ENCODE measurements at places on chromosomes 4 and X.
A peak's percentile ranks its signal among the peaks of the same experiment; 100 is the strongest.

DNA sequence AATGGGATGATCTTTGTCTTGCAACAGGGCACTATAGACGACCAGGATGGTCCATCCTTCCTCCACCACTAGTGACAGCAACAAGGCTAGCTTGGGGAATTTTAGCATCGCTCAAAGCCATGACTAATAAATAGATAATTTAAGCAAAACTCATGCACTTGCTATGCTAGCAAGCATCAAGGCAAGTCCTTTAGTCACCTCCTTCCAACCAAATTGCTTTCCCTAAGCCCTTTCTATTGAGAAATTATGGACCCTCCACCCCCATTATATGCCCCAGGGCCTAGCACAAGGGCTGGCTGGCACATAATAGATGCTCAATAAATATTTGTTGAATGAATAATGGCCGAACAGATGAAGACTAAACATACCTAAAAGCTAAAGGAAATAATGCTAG is 28.6 kb downstream of the SLC16A2 start:
- peak; percentile 52 for DNase-seq

- DNase-seq: no peak
These were observed 3.0 kb upstream of the SLC2A9 start for GRCh38 chr4:10024303-10024702.

GRCh38 chrX:19515615-19516105 is 352 bp upstream of the MAP3K15 start:
- no peak for DNase-seq

DNA sequence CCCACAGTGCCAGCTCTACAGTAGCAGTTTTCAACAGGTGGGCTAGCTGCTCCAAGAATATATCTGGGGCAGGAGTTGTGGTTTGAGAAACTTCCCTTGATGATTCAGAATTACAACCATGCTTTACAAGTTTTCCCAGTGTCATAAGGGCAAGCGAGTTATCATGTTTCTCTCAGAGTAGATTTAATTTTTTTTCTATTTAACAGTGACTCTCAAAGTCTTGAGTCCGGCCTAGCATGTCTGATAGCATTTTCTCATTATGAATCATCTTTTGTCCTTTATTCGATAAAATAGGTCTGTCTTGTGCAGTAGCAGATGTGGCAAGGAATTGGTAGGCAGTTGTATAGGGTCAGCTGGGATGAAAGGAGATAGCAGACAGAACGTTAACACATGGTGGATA is 62.2 kb upstream of the SPANXD start:
- peak; percentile 14 for DNase-seq
